ENCODE measurements at places on chromosomes 13 and 19.

DNA sequence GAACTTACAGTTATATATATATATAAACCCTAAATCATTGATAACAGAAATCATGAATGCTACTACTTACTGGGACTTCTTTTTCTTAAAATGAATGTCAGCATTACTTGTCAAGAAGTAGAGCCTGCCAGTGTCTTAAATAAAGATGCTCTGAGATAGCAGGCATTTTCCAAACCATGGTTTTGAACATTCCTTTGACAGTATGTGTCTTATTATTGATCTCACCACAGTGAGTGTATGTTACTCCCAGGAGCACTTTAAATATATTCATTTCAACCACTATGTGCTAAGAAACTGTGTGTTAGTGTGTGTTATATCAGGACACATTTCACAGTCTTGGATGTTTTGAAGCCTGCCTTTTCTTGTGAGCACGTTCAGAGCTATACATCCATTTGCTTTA, 28.2 kb downstream of the TNFRSF19 start:
- no peak for DNase-seq

GRCh38 chr19:9848762-9849161, 13.6 kb downstream of the PIN1 start:
- DNase-seq = no peak

- DNase-seq = no peak
Measured at GRCh38 chr19:5957170-5957569, 20.8 kb downstream of the RANBP3 start.

DNA sequence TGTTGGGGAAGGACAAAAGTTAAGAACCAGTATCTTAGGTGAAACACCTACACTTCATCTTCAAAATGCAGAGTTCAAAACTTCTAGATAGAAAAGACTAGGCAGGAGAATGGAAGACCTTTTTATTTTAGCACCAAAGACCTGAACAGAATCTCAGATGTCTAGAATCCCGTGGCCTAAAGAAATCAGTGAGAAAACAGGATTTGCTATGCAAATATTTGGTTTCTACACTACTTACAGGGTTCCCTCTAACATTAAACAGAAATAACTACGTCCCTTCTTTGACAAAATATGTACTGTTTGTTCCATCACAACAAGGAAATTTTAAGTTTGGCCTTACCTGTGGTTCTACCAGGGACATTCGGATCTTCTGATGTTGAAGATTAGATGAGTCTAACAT, 21.5 kb downstream of the DIS3 start:
- DNase-seq = no peak

DNA sequence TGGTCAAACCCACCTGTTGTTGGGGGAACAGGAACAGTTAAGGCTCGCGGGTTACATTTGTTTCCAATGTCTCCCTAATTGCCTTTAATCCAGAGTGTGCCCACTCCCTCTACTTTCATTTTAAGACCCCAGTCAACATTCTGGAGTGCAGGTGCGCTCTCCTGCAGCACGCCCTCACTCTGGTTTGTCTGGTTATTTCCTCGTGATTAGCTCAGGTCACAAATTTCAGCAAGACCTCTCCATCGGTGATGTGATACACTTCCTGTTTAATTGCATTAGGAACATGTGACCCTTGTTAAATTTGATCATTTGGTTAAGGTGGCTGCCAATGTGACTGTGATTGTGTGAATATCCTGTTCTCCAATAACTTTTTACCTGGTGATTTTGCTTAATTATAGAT, 53.0 kb downstream of the TEX29 start:
- DNase-seq = no peak

DNA sequence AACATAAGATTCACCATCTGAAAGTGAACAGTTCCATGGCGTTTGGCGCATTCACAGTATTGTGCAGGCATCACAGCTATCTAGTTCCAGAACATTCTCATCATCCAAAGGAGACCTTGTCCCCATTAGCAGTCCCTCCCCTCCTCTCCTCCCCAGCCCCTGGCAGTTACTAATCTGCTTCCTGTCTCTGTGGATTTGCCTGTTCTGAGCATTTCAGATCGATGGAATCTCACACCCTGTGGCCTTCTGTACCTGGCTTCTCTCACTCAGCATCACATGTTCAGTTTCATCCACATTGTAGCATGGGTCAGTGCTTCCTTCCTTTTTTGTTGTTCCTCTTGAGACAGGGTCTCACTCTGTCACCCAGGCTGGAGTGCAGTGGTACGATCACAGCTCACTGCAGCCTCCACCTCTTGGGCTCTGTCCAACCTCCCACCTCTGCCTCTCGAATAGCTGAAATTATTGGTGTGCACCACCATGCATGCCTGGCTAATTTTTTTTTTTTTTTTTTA, 34.6 kb downstream of the CRTC1 start:
- DNase-seq = no peak

DNA sequence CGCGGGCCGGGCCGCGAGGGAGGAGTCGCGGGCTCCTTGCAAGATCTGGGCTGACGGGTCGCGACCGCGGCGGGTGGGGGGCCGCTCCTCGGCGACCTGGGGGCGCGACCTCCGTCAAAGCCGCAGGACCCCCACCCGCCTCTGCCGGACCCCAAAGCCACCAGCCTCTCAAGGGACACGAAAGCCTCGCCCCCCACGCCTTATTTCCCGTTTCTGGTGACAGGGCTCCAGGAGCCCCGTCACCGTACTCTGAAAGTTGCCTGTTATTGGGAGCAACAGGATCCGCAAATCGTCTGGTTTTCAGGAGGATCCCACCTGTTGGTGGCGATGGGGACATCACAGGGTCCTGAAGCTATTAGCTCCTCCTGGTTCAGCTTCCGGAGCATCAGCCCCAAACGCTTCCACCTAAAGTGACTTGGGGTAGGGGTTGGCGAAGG, 530 bp downstream of the MAU2 start:
- DNase-seq = peak; percentile 21

- no peak for DNase-seq
Measured at GRCh38 chr13:26991508-26992181, 180.0 kb downstream of the USP12 start.
